Occipital lobe (tissue), 3 donors: ENCODE measurements at places on chromosomes 2 and 18.

GRCh38 chr2:54148391-54148790 lies 33.0 kb downstream of the ACYP2 start:
- DNase-seq: no peak

- DNase-seq: no peak
Measured at GRCh38 chr2:60400462-60401246, 152.8 kb downstream of the BCL11A start.

DNA sequence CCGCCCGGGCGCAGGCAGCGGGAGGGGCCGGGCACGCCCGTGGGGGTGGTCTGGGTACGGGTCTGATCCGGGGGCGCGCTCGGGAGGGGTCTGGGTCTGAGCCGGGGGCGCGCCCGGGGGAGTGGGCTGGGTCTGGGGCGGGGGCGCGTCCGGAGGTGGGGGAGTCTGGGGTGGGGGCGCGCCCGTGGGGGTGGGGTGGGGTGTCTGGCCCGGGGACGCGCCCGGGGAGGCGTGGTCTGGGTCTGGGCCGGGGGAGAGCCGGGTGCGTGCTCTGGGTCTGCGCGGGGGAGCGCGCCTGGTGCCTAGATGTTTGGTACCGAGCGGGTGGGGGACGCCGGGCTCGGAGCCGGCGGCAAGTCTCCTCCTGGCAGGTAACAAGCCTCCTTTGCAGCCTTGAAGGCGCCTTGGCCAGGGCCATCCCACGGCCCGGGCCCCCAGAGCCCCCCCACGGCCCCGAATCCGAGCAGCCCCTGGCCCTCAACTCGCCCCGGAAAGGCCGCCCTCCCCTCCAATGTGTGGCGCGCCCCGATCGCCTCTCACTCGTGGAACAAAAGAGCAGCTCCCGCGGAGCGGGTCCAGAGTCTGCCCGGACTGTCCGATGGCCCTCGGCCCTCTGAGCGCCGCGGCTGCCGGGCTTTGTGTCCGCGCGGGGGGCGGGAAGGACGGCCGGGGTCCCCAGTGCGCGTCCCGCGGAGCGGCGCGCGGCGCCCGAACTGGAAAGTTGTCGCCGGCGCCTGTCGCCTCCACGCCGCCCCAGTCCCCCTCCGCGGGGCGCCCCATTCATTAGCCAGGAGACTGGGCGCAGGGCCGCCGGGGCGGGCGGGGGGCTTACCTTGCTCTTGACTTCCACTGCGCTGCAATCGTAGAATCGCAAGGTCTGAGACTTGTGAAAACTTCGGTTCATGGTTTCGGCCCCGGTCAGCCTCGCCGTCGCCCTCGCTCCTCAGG lies 595 bp downstream of the PARD6G start:
- no peak for DNase-seq

GRCh38 chr2:191155608-191156071 lies 4.8 kb upstream of the STAT4 start:
- DNase-seq: no peak

GRCh38 chr2:105521176-105521575 lies 122.3 kb upstream of the FHL2 start:
- DNase-seq: no peak

DNA sequence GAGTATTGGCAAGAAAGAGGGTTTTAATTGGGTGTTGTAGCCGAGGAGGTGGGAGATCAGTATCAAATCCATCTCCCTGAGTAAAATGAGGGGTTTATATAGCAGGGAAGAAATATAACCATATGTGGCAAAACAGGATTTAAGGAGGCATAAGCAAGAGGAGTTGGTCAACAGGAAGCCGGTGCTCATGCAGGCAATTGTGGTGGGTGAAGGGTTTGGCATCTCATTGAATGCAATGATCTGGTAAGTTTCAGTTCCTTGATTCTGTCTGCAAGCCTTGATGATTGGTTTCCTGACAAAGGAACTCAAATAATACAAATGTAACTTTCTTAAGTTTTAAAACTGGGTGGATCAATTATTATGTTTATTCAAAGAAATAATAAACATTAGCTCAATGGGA lies 564.4 kb upstream of the LINC00305 start:
- no peak for DNase-seq

DNA sequence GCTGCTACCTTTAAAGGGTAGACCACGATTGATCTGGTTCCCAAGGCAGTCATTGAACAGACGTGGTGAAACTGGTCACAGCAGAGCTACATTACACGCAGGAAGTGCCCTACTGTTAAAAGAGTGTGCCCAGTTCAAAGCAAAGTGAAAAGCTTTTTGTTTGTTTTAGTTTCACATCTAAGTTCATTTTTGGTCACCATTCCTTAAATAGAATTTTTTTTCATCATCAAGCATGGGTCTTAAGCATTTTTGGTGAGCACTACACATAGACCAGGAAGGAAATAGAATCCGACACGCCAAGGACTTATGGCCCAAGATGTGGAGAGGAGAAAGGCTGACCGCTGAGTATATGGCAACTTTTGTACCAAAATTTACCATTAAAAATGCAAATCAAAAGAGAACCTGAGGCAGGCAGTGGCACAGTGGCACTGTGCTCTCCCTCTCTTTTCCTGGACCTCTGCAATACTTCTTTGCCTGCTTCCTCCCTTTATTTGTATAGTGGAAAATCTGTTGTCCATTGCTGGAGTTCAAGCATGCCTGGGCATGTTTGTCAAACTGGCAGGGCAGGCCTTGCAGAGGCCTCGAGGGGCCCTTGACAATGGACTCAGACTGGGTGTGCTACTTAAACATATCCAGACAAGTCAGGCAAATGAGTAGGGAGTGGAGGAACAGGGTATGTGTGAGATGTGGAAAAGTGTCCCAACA lies 42.6 kb upstream of the HNRNPA3 start:
- no peak for DNase-seq

DNA sequence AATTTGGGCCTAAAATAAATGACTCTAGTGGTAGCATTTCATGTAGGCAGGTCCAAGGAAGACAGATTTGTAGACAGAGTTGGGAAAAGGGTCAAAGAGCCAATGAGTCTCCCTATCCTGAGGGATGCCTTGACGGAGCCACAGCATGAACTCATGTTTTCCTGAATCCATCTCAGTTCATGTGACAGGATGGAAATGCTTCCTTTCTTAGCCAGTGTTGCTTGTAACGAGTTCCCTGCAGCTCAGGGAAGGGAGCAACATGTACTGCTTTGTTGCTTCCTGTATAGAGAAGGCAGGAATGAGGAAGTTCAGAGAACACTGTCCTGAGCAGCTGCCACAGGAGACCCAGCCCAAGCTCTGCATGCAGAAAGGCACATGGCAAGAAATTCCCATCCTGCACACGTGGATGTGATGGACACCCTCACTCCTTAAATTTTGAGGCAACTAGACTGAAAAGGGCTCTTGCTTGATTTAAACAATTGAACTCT lies 27.9 kb downstream of the TMEM17 start:
- DNase-seq: no peak

GRCh38 chr18:44816050-44816449 lies 135.4 kb downstream of the SETBP1 start:
- DNase-seq: no peak
